ENCODE measurements at places on chromosomes 16 and 17.

DNA sequence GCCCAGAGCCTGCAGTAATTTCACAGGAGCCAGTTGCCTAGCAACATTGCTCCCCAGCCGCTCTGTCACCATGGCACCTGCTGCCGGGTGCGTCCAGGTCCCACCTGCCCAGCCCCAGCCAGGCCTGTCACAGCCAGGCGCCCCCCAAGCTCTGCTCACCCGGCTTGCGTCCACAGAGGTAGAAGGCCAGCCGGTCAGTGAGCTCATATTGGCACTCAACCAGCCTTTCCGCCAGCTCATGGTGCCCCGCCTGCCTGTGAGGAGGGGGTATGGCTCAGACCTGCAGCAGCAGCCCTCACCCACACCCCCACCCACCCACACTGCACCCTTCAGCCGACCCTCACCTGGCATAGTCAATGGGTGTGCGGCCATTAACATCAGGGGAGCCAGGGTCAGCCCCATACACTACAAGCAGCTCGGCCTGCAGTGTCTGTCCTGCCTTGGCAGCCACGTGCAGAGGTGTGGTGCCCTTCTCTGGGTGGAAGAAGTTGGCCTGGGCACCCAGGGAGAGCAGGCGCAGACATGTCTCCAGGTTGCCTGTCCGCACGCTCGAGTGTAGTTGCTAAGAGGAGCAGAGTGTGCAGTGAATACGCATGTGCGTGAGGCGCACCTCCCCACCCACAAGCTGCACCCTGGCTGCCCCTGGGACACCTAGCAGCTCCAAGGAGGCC, 7.7 kb downstream of the GIT1 start:
- DNase-seq: no peak

- DNase-seq: no peak
Measured at GRCh38 chr17:60138769-60139437, 10.9 kb upstream of the CA4 start.

DNA sequence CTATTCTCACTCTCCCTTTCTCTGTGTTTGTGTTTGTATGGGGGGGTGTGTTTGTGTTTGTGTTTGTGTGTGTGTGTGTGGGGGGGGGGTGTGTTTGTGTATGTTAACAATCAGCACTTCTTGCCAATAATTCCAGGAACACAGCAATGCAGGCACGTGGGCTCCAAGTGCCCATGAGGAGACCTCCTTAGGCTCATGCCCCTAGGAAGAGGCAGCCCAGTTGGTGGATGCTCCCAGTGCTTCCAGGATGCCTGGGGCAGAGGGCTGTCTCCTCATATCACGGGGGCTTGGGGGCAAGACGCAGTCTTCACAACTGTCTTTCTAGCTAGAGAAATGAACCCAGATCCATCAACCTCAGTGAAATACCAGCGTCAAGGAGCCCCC, 9.9 kb downstream of the ABR start:
- no peak for DNase-seq

GRCh38 chr17:82231312-82231561, 2.4 kb downstream of the SLC16A3 start:
- DNase-seq: peak; percentile 67

GRCh38 chr16:85234310-85235204, 122.3 kb upstream of the CIBAR2 start:
- DNase-seq: no peak

GRCh38 chr17:34755371-34755770, 176.0 kb downstream of the TMEM132E start:
- no peak for DNase-seq

DNA sequence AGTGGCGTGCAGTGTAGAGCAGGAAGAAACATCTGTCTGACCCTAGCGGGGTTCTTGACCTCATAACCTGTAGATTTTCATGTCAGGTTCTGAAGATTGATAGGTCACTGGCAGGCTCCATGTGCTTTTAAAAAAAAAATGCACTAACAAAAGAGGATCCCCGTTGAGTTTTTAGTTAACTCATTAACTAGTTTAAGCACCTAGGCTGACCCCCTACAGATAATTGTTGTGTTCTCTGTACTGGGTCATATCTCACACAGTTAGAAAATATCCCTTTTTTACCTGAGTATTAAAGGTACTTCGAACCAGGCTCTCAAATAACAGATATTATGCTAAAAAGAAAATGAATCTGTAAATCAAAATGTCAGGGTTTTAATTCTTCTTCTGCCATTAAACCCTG, 676.6 kb downstream of the CDH11 start:
- DNase-seq: no peak

DNA sequence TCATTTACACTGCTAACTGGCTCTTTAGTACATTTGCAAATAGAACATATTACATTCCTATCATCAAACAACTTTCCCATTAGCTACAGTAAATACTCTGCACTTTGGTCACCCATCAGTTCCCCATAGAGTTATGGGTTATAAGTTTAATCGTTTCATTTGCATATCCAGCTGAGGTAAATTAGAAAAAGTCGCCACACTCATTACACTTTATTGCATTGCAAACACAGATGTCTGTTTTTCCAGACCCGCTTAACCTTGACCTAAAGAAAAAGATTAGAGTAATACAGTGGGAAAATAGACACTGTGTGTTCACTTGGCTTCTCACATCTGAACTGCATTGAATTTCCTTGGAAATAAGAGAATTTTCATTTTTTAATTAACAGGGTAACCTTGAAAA, 213.1 kb upstream of the PSMD7 start:
- no peak for DNase-seq

DNA sequence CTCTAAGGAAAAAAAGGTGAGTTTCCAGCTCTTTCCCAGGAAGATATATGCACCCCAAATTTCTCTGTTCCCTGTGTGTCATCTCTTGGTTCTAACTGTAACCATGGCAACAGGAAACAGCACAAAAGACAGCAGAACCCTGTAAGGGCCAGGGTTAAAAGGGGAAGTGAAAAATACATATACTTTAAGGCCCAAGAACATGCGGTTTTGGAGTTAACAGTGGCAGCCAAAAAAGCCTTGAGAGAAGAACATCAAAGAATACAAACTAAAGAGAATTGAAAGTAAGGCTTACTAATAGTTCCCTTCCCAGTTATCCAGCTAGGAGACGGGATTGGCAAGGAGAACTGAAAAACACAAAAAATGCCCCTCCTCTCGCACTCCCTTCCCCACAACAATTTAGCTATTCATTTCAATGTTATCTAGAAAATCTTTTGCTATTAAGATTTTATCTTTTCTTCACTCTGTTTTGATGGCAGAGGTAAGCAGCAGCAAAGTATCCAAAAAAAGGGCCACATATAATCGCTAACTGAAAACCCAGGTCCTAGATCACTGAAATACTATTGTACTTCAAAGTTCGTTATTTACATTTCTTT, 1.5 kb downstream of the SPOP start:
- peak; percentile 92 for DNase-seq

- DNase-seq: no peak
Measured at GRCh38 chr16:84838383-84838948, 18.7 kb downstream of the CRISPLD2 start.

DNA sequence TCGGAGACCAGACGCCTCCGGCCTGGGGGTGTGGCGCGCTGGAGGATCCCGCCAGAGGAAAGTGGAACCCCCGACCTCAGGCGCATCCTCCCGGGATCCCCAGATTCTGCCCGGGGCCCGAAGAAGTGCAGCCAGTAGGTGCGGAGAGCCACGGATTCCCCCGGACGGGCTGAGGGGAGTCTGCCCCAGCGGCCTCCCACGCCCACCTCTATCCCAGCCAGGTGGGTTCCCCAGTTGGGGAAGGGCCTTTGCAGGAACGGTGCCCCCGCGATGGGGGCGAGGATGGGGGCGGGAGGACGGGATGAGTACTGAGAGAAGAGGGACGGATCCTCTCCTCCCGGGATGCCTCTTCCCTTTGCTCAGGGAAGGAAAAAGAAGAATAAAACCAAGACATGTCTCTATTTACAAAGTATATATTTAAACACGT, 5.1 kb downstream of the CBX8 start:
- DNase-seq: no peak

DNA sequence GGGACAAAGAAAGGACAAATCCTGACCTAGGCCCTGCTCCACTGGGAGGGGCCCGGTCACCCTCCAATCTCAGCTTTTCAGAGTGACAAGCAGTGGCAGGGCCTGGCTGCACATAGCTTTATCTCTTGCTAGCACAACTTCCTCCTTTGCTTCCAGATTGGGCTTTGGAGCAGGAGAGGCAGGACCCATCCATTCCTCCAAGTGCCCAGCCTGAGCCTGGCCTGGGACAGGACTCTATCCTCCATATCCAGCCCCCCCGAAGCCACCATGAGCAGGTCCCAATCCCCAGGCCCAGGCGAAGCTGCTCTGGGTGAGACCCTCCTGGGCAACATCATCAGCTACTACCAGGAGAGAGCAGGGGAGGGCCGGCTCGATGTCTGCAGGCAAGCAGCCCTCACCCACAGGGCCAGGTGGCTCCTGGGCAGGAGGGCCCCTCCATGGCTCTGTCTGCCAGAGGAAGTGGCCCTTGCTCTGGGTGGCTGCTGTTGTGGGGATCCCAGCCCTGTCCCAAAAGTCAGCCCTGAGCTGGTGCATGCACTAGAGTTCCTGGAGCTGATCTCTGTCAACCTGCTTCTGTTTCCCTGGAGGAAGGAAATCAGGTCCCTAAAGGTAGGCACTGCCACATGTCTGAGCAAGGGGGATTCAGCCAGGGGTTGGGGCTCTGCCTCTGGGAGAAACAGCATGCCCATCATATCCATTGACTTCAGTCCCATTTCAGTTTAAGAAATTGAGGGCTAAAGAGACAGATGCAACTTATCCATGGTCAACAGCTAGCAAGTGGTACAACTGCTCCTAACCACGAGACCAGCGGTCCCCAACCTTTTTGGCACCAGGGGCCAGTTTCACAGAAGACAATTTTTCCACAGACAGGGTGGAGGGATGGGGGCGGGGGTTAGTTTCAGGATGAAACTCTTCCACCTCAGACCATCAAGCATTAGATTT, 58.9 kb downstream of the TK2 start:
- DNase-seq: peak; percentile 62

DNA sequence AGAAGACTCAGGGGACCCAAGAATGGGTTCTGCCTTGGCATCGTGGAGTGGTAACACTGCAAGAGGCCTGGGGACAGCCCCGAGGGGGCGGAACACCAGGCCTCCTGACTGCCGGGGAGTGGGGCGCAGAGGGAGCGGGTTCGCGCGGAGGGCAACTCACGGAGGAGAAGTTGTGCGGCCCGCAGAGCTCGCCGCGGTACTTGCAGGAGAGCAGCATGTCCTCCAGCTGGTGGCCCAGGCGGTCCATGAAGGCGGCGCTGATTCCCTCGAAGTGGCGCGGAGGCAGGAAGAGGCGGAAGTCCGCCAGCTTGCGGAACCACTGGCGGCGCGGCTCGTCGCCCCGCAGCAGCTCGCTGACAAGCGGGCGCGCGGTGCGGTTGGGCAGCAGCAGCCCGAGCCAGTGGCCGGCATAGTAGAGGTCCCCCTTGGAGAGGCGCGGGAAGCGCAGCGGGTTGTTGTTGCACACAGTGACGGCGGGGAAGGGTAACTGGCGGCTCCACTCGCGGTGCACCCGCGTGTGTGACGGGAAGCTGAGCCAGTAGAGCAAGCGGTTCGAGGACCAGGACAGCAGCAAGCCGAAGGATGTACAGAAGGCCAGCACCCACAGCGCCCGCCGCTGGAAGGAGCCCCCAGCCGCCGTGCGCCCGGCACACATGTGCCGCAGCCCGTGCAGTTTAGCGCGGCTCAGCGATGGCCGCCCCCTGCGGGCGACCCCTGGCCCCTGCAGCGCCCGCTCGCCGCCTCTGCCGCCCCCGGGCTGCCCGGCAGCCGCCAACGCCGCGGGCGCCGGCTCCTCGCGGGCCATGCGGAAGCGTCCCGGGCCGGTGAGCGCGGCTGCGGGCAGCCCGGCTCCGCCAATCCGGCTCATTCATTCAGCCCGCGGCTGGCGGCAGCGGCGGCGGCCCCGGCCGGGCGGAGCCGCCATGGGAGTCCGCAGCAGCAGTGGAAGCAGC, 1.6 kb downstream of the ASIC2 start:
- peak; percentile 7 for DNase-seq

DNA sequence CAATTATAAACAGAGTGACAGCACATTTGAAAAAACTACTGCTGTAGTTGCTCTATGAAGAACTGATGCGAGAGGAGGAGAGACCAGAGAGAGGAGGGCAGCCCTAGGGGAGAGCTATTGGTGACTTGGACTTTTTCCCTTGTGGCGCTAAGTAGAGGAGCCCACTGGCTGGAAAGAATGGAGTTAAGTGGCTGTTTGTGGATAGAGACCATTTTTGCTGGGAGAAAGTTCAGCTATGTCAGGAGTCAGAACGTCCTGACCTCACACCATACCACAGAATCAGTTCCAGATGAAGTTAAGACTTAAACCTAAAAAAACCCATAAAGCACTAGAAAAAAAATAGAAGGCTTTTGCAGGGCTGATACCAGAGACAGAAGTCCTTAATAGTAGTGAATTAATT, 2.0 kb downstream of the POLR2A start:
- DNase-seq: no peak

- DNase-seq: no peak
Measured at GRCh38 chr16:19833581-19833980, 51.1 kb downstream of the GPRC5B start.

- DNase-seq: no peak
Measured at GRCh38 chr16:84555418-84556196, 51.1 kb upstream of the MEAK7 start.

DNA sequence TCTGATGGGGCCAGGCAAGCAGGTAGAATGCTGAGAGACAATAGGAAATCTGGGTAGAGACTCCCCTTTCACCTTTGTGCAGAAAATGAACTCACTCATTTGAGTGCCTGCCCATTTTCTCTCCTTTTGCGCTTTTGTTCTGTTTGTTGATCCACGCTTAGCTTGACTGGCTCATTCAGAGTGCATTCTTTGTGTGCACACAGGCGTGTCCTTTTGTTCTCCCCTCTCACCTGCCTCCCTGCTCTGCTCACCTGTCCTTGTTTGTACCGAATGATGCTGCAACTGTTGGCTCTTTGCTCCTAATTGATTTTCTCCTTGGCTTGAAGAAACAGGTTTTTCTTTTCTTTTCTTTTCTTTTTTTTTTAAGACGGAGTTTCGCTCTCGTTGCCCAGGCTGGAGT, 15.8 kb downstream of the PGS1 start:
- no peak for DNase-seq
